ENCODE measurements at places on chromosomes 3 and 15.

DNA sequence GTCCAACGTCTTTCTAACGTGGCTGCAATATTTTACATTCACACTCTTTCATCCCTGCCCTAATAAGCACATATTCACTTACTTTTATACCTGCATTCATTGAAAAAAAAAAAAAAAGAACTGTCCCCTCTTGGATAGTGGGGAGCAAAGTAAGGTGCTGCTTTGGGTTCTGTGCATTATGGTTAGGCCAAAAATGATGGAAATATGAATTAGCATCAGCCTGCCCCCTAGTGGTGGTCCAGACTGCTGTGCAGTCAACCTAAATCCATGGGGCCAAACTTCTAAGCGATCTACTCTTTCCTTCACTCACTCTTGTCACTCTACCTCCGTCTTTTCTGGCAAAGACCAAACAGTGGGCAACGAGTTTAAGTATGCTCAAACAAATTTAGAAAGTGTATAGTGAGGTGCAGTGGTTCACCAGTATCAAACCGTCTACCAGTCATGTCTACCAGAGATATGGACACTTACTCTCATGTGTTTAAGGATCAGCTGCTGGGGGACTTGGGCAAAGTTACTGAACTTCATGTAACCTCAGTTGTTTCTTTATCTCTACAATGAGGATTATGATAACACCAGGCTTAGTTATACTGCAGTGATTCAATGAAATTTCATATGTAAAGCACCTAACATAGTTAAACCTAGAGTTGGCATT lies 61.5 kb upstream of the GRM7 start:
- DNase-seq = peak; percentile 26
- H3K27ac ChIP-seq = no peak overlapping the region

- H3K27me3 ChIP-seq = no peaks in the 10 kb centered on the region
- peaks cover 15% of the 10 kb centered on the region for H3K4me1 ChIP-seq
- H3K36me3 ChIP-seq = no peaks in the 10 kb centered on the region
- H3K4me3 ChIP-seq = no peak overlapping the region
- DNase-seq = no peak
Measured at GRCh38 chr3:190581041-190581541, 67.2 kb downstream of the IL1RAP start.

DNA sequence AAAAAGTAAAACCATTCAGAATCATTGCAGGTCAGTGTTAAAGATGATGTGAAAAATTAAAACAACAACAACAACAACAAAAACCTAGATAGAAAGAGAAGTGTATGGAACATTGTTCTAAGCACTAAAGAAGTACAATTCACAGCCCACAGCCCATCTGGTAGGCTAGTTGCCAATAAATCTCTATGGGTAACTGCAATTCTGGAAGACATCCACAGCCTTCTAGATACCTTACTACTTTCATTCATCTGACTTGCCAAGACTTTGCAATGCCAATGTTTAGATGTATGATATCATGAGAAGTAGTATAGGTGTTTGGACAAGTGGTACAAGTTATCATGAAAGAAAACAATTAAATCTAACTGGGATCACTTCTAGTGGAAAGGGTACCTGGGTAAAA lies 198.6 kb downstream of the VGLL3 start:
- no peak overlapping the region for H3K4me3 ChIP-seq
- H3K27me3 ChIP-seq = no peaks in the 10 kb centered on the region
- no peak for DNase-seq
- no peaks in the 10 kb centered on the region for H3K36me3 ChIP-seq
- H3K27ac ChIP-seq = no peak overlapping the region
- no peaks in the 10 kb centered on the region for H3K4me1 ChIP-seq

GRCh38 chr15:85362436-85363081 lies 17.8 kb upstream of the AKAP13 start:
- H3K27ac ChIP-seq = no peak overlapping the region
- no peaks in the 10 kb centered on the region for H3K27me3 ChIP-seq
- no peak for DNase-seq
- peaks cover 9% of the 10 kb centered on the region for H3K4me1 ChIP-seq
- H3K36me3 ChIP-seq = no peaks in the 10 kb centered on the region
- H3K4me3 ChIP-seq = no peak overlapping the region

DNA sequence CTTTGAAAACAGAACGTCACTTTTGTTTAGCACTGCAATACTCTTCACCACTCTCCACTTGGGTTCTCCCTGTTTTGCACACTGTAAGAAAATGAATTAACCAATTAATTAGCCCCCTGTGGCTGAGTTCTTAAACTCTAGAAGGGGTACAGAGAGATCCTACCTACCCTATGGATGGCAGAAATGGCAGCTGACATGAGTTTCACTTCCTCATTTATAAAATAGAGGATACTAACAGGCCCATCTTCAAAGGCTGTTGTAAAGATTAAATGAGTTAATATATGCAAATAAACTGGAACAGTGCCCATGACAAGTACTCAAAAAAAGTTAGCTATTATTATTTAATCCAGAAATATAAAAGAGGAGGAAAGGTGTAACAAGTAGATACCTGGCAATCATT lies 36.9 kb downstream of the SUCLG2 start:
- no peak for DNase-seq
- no peak overlapping the region for H3K27ac ChIP-seq
- no peak overlapping the region for H3K4me3 ChIP-seq
- no peaks in the 10 kb centered on the region for H3K36me3 ChIP-seq
- no peaks in the 10 kb centered on the region for H3K4me1 ChIP-seq

- H3K4me3 ChIP-seq = no peak overlapping the region
- DNase-seq = no peak
- H3K27ac ChIP-seq = no peak overlapping the region
- no peaks in the 10 kb centered on the region for H3K36me3 ChIP-seq
Measured at GRCh38 chr3:13487403-13487802, 7.3 kb downstream of the HDAC11 start.

DNA sequence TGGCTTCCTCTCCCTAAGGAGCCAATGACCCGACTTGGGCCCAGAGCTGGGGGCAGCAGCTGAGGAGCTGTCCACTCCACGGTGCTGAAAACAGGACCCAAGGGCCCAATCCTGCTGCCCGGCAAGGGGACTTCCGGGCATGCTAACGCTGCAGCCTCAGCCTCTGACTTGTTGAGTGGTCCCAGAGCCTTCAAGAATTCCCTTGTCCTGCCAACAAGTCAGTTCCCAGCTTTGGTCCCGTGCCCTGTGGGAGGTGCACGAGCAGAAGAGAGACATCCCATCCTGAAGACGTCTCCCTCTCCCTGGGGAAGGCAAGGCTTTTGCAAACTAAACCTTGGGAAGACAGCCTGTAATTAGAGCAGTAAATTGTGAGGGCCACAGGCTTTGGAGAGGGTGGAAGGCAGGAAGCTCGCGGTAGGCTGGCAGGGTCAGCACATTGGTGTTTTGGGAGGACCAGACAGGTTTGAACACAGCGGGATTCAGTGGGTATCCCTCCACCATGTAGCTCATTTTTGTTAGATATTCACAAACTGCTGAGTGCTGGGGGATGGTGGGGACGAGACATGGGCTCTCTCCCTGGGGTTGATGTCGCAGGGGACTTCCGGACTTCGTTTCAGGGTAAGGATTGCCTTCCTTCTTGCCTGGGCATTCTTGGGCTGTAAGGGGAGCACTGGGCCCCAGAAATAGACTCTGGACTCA lies 29.8 kb upstream of the PRR23E start:
- no peak overlapping the region for H3K27ac ChIP-seq
- H3K36me3 ChIP-seq = no peaks in the 10 kb centered on the region
- DNase-seq = peak; percentile 43

DNA sequence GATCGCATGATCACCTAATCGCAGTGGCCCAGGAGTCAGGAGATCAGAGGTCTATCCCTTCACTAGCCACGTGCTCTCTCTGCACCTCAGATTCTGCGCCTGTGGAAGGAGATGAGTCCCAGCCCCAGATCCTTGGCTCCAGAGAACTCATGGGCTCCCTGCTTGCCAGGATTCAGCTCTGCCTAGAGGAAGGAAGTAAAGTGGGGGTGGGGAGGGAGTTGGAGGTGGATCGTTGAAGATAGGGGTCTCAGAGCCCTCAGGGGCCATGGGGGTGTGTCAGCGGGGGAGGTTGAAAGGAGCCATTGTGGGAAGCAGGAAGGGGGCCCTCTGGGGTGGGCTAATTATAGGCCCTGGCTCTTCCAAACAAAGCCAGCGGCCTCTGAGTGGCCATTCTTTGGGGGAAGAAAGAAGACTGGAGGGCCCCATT lies 11.3 kb upstream of the STRA6 start:
- no peaks in the 10 kb centered on the region for H3K27me3 ChIP-seq
- no peaks in the 10 kb centered on the region for H3K36me3 ChIP-seq
- no peak for DNase-seq
- no peak overlapping the region for H3K27ac ChIP-seq
- H3K4me3 ChIP-seq = no peak overlapping the region

GRCh38 chr15:65631503-65631902 lies 9.8 kb downstream of the SLC24A1 start:
- DNase-seq = no peak
- no peak overlapping the region for H3K27ac ChIP-seq
- no peaks in the 10 kb centered on the region for H3K27me3 ChIP-seq
- no peak overlapping the region for H3K4me3 ChIP-seq

DNA sequence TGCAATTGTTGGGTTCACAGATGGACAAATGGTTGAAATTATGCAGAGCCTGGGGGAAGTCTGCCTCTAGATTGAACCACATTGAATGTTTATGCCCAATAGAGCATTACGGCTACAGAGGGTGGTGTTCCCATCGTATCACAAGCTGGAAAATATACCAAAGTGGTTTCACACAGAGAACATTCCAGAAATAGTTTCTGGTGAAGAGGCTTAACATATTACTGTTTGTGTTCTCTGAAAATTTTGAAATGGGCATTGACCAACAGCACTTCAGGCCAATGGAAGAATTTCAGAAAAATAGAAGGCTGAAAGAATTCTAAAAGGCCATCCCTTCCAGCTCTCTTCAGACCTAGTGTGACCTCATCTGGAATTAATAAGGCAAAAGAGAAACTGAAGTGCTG lies 203.9 kb downstream of the NEK10 start:
- no peak for DNase-seq
- no peaks in the 10 kb centered on the region for H3K4me1 ChIP-seq
- no peaks in the 10 kb centered on the region for H3K36me3 ChIP-seq
- no peak overlapping the region for H3K27ac ChIP-seq
- H3K4me3 ChIP-seq = no peak overlapping the region

DNA sequence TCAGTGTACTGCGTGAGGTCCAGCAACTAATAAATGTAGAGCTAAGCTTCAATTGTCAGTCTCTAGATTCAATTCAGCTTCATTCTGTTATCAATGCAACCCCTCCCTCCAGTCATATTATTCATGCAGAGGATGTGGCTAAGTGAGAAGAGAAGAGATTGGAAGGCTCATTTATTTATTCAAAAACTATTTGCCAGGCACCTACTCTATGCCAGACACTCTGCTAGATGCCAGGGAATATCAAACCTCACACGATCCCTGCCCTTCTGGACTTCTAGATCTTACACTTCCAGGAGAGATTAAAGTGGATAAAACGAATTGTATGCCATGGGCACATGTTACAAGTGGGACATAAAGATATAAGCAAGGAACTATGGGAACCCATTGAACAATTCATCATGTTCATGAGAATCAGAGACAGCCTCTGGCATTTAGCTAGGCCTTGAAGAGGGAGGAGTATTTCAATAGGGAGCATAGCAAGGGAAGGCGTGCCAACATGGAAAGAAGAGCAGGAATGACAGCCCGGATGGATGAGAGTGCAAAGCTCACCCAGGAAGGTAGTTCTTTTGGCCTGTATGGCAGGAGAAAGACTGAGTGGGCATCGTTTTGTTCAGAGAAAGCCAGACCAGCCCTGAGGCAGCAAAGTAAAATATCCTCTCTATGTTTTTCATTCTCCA lies 75.4 kb downstream of the FGF12 start:
- no peak overlapping the region for H3K27ac ChIP-seq
- no peak overlapping the region for H3K4me3 ChIP-seq
- no peak for DNase-seq
- no peaks in the 10 kb centered on the region for H3K4me1 ChIP-seq
- no peaks in the 10 kb centered on the region for H3K36me3 ChIP-seq
- no peaks in the 10 kb centered on the region for H3K27me3 ChIP-seq

DNA sequence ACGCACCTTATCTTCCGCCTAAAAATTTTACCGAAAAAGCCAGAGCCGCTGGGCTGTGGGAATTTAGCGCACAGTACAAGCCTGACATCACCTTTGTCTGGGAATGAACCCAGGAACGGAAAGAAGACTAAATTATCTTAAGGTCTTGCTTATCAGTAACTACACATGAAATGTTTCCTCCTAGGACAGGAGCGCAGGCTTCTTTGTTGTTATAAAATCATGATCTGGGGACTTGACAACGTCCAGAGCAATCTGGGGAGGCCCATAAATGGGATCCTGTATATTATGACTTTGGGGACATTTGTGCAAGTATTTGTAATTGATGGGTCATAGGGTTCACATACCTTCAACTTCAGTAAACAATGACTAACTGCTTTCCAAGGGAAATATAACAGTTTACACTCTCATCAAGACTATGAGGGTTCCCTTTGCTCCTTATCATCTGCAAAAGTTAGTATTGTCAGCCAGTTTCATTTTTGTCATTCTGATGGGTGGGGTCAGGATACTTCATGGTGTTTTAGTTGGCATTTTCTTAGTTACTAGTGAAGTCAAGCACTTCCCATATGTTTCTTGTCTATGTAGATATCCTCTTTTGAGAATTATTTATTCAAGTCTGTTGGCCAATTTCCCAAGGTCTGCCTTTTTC lies 213.9 kb upstream of the PFN2 start:
- no peak for DNase-seq
- no peak overlapping the region for H3K4me3 ChIP-seq

DNA sequence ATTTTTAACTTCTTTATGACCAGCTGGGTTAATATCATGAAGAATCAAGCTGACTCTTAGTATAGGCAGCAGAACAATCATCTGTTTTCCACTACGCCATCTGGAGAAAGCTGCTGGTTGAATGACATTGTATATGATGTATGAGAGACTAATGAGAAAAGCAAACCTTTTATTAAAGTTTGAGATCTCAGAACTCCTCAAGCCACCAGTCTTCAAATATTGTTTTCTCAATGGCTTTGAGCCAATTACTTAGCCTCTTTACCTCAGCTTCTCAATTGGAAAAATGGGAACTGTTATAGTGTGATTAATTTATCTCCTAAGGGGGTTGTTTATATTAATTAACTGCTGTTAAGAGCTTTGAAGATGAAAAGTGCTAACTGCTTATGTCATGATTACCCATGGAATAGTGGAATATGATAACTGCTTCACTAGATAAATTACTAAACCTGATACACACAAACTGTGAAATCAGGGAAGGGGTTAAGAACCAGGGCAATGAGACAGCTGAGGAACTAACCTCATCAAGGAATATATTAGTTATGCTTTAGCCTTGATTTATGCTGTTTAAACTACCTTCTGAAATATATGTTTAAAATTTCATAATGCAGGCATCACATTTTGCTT lies 330.1 kb downstream of the SOX2 start:
- no peaks in the 10 kb centered on the region for H3K4me1 ChIP-seq
- H3K36me3 ChIP-seq = no peaks in the 10 kb centered on the region
- DNase-seq = no peak
- H3K27me3 ChIP-seq = no peaks in the 10 kb centered on the region
